ENCODE measurements at places on chromosomes 13 and 19.

DNA sequence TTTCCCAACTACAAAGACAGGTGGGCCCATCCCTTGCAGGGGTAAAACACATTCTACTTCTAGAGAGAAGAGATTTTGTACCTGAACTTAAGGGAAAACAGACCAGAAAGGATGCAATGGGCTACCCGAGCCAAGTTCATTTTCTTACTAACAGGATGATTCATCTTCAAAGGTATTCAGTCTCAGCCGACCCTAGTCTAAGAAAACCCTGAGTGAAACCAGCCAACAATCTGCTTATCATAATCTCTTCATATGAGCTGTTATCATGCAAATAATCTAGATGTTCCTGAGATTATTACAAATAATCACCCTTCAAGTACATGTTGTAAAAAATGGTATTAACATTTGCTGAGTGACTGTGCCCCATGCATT lies 15.6 kb downstream of the PABPC3 start:
- DNase-seq = no peak

DNA sequence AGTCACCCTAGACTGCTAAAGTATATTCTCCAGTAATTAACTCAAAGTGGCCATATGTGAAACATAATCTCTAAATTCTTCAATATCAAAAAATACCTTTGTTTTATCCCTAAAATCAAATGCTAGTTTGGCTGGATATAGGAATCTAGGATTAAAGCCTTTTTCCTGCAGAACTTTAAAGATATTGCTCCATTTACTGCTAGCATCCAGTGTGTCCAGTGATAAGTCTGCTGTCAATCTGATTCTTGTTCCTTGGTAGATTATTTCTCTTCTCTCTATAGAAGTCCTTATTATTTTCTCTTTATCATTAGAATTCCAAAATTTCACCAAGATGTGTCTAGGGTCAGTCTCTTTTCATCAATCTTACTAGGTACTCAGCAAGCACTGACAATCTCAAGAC lies 384.6 kb downstream of the FGF14 start:
- no peak for DNase-seq

DNA sequence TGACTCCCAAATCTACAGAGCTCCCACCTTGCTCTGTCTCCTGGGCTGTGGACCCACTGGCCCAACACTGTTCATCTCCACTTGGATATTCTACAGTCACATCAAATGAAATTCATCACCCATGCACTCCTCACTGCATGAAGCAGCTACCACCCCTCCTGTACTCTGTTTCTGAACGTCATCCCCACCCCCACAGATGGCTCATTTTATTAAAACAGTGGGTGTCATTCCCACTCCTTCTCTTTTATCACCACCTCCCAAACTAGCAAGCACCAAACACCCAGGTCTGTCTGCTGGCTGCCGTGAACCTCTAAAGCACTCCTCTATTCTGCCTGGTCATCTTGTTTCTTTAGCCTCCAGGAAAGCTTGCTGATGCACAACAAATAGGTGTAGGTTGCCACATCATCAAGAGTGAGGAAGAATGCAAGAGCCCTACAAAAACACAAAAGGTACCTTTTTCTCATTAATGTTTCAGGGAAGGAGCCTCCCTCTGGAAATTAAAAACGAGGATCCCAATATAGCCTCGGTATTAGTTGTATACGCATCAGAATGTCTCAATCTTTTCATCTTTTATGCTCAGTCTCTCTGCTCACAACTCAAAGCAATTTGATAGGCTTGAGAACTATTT lies 91.8 kb downstream of the MIPEP start:
- no peak for DNase-seq

DNA sequence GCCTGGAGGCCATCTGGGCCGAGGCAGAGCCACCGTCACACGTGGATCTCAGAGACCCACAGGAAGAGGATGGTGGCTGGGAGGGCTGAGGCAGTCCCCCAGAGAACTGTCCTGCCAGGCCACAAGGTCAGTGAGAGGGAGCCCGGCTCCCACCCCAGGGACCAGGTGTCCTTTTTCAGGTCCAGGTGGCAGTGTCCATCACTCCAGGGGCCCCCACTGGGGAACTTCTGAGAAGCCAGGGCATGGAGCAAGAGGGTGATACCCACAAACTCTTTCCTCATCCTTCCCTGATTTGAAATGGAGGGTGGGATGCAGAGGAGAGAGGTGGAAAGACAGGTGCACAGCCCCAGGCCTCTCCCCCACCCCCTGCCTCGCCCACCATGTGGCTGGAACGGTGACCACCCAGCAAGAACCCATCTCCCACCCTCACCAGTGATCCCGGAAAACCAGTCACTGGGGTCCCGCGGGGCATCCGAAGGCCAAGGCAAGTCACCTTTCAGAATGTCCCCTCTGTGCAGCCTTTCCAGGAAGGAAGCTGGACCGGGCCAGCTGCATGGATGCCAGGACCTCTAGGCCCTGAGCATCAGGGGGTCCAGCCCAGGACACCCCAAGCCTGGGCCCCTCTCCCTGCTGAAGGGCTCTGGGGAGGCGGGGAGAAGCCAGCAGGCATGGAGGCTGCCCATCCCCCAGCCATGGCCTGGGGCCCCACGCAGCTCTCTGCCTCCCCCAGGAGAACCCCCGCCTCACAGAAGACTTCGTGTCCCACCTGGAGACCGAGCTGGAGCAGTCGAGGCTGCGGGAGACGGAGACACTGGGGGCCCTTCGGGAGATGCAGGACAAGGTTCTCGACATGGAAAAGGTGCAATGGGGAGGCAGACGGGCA lies 14.1 kb downstream of the PRR36 start:
- no peak for DNase-seq

DNA sequence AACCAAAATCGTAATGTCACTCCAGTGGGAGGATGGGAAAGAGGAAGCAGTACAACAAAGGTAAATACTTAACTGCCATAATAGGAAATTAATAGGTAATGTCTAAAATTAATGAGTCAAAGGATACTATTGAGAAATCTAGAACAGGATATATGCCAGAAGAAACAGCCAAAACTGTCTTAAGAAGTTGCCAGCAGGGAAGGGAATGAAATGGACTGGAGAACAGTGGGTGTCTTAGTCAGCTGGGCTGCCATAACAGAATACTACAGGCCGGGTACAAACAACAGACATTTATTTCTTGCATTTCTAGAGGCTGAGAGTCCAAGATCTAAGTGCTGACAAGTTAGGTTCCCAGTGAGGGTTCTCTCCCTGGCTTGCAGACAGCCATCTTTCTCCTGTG lies 40.3 kb upstream of the IPO5 start:
- DNase-seq = no peak

DNA sequence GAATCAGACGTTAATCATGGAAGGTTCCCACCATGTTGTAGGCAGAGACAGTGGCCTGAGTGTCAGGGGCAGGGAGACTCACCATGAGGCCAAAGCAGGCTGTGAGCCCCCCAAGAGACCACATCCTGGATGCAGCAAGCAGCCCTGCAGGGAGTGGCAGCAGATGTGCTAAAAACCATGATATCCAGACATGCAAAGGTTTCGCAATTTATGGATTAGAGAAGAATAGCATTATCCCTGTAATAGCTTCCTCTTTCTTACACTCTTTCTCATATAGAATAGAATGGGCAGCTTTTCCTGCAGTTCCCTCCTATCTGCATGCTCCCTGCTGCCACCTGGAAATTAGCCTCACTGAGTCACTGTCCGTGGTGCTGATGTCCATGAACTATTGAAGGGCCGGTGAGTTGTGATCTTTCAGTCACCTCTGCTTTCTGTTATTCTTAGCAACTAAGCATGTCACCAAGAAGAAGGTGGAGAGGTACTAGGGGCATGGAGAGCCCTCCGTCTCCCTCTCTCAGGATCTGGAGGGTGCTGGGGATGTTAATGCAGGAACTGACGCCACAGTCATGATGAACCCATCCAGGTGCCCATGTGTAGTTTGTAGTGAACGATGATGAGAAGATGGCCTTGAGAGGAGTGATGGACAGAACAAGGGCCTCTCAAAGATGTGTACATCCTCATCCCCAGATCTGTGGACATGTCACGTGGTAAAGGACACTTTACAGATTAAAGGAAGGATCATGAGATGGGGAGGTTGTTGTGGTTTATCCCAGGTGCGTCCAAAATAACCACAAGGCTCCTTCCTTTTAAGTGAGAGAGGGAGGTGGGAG lies 9.9 kb downstream of the CEACAM4 start:
- no peak for DNase-seq

GRCh38 chr13:53200498-53201453 lies 172.2 kb downstream of the OLFM4 start:
- no peak for DNase-seq

DNA sequence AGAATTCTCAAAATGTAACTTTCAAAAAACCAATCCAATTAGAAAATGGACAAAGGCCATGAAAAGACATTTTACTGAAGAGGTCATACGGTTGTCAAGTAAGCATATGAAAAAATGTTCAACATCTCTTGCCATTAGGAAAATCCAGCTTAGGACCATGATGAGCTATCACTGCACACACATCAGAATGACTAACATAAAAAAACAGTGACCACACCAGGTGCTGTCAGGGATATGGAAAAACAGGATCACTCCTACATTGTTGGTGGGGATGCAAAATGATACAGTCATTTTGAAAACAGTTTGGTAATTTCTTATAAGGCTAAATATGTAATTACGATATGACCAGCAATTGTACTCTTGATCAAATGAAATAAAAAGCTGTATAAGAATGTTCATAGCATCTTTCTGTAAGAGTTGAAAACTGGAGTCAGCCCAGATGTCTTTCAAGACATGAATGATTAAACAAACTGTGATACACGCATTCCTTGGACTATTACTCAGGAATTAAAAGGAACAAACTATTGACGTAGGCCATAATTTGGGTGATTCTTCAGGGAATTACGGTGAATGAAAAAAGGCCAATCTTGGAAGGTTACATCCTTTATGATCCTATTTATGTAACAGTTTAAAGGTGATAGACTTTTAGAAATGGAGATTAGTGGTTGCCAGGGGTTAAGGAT lies 26.9 kb upstream of the RCBTB2 start:
- no peak for DNase-seq

DNA sequence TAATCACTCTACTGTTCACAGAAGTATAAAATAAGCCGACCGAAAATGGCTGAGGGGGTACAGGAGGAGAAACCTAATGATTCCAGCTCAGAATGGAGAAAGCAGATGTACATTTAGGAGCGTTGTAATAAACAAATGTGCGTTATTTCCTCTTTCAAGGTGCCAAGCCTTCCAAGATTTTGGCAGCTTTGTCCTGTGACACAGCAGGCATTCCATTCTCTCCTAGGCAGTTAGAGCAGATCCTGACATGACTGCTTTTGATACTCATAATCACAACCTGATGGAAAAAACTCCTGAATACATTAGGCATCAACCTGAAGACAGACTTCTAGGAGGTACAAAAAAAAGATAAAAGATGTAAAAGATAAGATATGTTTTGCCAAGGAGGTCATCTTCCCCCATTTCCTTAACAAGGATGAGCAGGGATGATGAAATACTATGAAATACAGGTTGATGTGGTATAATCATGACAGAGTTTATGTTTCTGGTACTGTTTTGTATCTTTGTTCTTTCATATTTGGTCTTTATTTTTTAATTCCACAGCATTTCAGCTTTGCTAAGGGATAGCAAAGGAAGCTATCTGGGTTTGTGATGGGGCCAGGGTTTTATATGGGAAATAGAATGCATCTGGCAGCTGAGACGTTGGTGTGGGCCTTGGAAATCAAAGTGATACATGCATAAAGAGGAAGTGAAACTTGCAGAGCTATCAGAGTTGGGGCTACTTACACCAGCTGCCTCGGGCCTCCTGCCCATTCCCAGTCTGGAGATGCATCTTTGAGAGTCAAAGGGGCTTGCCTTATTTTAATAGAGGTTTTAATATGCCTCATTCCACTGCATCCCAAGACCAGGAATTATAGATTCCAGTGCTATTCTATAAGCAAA lies 222.5 kb downstream of the OXGR1 start:
- DNase-seq = no peak

Measured in left lobe of liver (tissue), 2 donors.